ENCODE measurements at places on chromosomes 1 and 21.

GRCh38 chr21:45894450-45894825 is 87.1 kb upstream of the COL6A1 start:
- DNase-seq = no peak

- DNase-seq = no peak
Measured at GRCh38 chr1:237171454-237172117, 129.6 kb downstream of the RYR2 start.

- no peak for DNase-seq
Measured at GRCh38 chr1:117387060-117387633, 19.9 kb downstream of the MAN1A2 start.

DNA sequence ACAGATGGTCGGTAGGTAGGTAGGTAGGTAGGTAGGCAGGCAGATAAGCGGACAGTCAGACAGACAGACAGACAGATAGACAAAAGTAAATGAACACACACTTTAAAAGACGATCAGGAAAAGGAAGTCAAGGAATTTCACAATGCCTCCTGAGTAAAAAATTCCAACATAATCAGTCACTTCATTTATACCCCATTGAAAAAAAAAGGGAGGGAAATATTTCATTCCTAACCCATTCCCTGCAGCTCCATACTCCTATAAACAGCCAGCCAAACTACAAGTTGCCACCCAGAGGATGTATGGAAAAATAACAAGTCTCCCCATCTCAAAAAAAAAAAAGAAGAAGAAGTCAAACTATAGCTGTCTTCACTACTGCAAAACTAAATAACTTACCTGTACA is 43.4 kb downstream of the ZZZ3 start:
- no peak for DNase-seq

DNA sequence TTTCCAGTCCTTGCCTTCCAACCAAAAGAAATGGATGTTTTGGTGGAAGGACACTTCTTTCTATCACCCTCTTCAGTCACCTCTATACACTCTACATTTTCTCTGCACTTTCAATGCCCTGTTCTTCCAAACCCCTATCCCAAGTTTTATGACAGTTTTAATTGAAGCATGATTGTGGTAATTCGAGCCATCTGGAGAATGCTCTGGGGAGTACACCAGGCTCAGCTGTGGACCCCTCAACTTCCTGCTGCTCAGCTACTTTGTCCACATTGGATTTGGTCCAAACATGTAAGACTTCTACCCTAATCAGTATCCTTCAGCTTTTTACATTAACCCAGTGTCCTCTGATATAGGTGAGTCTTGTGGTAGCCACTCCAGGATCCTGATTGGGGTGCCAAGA is 129.6 kb downstream of the SYT2 start:
- no peak for DNase-seq

DNA sequence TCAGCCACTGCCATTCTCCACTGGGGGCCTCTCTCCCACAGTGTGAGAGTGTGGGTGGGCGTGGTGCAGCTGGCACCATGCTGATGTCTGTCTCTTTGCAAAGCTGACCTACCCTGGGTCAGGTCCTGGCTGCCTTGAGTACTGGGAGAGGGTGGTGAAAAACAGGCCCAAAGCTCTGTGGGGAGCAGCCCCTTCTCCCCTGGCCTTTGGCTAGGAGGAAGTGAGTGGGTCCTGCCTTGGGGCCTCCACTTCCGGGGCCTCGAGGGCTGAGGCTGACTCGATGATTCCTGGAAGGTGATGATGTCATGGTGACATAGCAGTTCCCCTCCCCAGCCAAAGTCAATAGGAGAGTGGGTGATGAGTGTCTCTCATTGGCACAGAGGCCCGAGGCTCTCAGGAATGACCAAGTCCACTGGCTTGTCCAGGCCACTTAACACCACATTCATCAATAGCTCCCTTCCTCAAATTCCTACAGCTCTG is 53.0 kb downstream of the IER5 start:
- peak; percentile 59 for DNase-seq

DNA sequence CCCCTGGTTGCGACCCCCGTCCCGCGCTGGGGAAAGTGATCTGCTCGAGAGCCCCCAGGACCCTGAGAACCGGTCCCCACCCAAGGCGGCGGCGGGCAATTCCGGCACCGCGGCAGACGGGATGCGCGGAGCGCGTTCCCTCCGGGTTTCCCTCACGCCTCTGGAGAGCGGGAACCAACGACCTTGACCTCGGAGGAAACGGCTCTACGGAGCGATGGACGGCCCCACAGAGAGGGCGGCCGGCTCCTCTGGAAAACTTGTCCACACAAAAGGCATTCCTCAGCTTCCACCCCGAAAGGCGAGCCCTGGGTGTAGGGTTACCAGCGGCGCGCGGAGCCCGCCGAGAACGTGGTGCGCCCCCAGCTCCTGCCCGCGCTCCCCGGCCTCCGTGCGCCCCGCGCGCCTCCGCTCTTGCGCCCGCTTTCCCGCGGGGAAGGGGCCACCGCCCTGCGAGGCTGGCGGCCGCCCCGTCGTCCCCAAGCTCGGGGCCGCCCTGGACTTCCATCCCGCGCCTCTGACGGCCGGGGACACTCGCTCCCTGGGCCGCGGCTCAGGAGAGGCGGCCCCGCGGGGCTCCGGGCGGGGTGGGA is 391 bp upstream of the KIAA1614 start:
- DNase-seq = no peak

DNA sequence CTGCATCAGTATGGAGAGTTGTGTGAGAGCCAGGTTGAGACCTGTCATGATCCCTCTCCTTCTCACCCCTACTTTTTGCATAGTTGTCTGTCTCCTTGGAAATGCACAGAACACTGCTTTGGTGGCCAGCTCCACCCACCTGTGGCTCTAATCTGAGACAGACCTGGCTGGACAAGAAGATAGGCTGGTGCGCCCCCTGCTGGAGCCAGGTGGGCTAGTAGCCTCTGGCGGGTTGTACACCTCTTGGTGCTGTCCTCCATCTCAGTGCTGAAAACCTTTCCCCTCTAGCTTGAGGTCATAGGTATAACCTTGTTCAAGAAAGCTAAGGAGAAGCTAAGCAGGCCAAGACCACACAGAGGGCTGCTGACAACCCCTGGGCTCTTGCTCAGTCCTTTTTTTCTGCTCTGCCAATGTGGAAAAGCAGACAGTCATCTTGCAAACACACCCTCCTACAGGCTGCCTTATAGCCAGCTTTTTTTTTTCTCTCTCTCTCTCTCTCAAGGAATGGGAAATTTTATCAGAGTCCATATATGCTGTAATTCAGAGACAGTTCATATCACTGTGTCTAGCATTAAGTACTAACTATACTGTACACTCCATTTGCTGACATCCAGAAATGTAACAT is 58.8 kb upstream of the SPATA6 start:
- peak; percentile 2 for DNase-seq

GRCh38 chr1:117559139-117559538 is 46.7 kb upstream of the TENT5C start:
- no peak for DNase-seq

DNA sequence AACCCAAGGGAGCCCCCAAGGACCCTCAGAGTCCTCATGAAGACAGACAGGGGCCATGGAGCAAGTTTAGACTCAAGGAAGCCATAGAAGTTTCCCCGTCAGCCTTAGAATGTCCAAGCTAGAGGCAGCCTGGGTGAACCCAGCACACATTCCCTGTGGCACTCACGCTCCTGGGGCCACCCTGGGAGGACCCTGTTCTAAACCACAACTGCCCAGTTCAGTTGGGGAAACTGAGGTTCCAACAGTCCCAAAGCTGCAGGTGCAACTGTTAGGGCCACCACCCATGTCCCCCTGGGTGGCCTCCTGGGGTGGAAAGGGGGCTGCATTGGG is 9.3 kb downstream of the WNT3A start:
- no peak for DNase-seq

DNA sequence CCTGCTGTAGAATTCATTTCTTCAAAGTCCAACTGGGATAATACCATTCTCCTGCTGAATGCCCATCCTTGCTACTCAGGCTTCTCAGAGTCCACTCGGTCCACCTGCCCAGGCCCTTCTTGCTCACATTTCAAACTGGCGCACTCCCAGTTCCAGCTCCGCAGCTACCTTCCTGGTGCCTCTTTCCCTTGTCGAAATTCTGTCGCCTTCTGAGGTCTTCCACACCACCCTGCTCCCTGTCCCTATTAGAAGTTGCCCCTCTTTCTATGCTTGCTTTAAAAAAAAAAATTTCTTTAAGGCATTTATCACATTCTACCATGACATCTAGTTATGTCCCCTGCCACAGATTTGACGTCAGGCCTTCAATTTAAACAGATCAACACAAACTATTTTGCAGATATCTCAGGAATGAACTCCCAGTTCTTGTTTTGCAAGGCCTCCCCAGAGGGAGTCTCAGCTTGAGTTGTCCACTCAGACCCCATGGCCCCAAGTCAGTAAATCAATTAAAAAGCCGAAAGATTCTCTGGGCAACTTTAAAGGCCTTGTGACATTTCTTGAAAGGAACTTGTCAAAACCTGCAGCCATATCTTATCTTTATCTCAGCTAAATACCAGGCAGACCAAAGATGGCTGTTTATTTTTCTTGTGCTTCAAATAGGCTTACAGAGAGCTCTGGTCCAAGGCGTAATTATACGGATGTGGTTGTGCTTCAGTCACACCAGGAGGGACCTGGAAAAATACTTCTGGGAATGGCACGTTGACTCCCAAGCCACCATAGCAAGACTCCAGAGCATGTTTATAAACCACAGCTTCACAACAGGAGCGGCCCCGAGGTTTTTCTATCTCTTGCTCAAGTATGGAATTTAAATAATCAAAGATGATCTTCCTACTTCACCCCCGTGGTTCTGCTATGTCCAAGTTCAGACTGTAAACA is 2.2 kb downstream of the FAM89A start:
- DNase-seq = no peak

DNA sequence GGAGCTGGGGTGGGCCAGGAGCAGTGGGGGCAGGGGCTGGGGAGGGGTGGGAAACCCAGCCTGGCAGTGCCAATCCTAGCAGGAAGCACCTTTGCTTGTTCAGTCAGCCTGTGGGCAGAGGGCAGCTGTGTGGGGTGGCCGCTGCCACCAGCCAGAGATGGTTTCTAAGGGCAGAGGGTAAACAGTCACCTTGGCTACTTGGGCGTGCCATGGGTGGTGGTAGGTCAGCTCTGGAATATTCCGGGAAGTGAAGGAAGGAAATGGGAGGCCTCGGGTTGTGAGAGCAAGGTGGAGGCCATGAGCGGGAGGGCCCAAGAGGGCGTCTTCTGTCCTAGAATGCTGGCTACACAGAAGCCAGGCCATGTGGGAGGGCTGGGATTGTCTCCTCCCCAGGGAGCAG is 20.7 kb upstream of the WNT4 start:
- DNase-seq = no peak

DNA sequence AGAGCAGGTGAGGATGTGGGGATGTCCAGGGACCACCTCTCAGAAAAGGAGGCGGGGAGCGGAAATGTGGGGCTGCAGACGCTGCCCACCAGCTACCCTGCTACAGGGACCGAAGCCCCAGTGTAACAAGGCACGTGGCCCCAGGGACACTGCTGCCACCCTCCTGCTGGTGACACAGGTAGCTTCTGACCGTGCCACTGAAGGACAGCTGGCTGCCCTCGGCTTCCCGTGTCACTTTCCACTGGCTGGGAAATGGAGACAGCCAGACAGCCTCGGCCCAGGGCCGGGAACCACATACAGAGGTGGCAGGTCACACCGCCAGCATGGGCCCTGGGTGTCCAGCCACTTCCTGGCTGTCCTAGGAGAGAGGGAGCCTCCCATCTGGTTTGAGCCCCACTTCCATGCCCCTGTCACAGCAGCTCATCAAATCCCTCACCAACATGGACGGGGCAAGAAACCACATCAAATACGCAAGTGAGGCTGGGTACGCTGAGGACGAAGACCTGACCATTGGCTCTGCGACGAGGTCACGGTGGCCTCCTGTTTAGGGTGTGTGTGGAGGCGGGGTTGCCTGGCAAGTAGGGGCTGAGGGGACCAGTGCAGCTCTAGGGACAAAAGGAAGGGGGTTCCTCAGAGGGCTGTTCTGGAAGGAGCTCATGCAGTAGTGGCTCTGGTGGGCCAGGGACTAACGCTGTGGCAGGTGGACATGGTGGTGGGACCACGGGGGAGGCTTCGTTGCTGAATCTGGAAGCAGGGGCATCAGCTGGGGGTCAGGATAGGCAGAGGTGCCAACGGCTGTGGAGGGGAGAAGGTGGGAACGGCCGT is 5.0 kb downstream of the PEX10 start:
- no peak for DNase-seq
